ENCODE measurements at places on chromosomes 13 and 19.
A peak's percentile ranks its signal among the peaks of the same experiment; 100 is the strongest.

GRCh38 chr19:39398297-39398864 lies 7.2 kb downstream of the MED29 start:
- peak; percentile 88 for DNase-seq

GRCh38 chr19:48403606-48404005 lies 10.1 kb downstream of the GRIN2D start:
- peak; percentile 54 for DNase-seq

- DNase-seq: no peak
These were observed 40.7 kb downstream of the STARD13 start for GRCh38 chr13:33244907-33245287.

DNA sequence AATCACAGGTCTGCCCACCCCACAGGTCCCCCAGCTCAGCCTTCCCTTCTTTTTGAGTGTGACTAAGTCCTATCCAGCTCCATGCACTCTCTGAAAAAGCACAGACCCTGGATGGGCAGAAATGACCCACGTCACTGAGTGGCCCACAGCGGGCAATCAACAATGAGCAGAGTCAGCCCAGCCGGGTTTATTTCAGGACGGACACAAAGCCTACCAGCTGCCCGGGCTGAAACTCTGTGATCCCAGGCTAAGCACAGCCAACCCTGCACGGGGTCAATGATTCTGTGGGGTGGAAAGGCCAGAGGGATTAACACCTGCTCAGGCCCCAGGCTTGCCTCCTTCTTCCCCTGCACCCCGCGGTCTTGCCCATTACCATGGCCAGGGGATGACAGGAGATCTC lies 8.4 kb downstream of the NAPA start:
- no peak for DNase-seq

- no peak for DNase-seq
These were observed 316 bp upstream of the ZNF530 start for GRCh38 chr19:57599377-57599760.

DNA sequence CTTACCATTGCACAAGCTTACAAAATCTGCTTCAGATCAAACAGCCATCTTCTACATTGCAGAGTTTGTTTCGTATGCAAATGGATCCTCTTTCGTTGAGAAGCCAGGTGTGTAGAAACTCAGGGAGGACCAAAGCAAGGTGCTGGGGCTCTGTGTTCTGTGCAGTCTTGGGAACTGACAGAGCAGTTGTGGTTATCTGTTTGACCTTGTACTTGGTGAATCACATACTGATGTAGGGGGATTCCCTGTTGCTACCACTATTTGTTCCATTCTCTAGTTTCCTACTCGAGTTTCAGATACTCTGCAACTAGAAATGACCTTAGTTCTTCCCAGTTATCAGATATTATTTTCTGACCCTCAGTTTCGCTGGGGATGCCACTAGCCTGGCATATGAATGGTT lies 95.2 kb upstream of the CLDN10 start:
- peak; percentile 11 for DNase-seq

GRCh38 chr13:75760131-75761021 lies 124.2 kb downstream of the LMO7 start:
- DNase-seq: peak; percentile 94

- peak; percentile 55 for DNase-seq
These were observed 19.3 kb downstream of the GADD45B start for GRCh38 chr19:2495130-2495641.

GRCh38 chr13:80501556-80501955 lies 160.6 kb upstream of the SPRY2 start:
- no peak for DNase-seq

- peak; percentile 71 for DNase-seq
These were observed 3.5 kb upstream of the TBC1D4 start for GRCh38 chr13:75485286-75486062.

DNA sequence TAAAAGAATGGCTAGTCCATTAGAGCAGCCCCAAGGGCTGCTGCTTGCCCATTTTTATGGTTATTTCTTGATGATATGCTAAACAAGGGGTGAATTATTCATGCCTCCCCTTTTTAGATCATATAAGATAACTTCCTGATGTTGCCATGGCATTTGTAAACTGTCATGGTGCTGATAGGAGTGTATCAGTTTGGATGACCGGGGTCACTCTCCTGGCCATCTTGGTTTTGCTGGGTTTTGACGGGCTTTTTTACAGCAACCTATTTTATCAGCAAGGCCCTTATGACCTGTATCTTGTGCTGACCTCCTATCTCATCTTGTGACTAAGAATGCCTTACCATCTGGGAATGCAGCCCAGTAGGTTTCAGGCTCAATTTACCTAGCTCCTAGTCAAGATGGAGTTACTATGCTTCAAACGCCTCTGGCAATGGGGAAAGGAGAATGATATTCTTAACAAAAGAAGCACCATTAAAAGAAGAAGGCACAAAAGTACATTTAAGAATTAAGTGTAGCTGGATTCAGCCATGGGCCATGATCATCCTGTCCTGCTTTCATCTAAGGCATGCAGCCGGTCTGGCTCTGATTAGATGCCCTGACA lies 1156.0 kb downstream of the PCDH9 start:
- DNase-seq: no peak

- peak; percentile 61 for DNase-seq
These were observed 240.2 kb downstream of the LHFPL6 start for GRCh38 chr13:39362652-39363381.

DNA sequence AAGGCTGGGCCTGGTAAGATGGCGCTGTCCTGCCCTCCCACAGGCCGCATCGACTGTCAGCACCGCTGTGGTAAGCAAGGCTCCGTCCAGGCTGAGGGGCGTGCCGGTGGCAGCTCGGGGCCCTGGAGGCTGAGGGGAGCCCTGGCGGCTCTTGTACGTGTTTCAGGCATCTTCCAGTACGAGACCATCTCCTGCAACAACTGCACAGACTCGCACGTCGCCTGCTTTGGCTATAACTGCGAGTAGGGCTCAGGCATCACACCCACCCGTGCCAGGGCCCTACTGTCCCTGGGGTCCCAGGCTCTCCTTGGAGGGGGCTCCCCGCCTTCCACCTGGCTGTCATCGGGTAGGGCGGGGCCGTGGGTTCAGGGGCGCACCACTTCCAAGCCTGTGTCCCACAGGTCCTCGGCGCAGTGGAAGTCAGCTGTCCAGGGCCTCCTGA lies 1.2 kb downstream of the IZUMO4 start:
- no peak for DNase-seq

- no peak for DNase-seq
These were observed 9.3 kb upstream of the GTF3A start for GRCh38 chr13:27415116-27415515.

Measured in mammary epithelial cell (primary cell).